ENCODE measurements at places on chromosomes 6 and 20.

- peak; percentile 12 for DNase-seq
Observed at GRCh38 chr6:166784691-166785090, 157.6 kb upstream of the RPS6KA2 start.

DNA sequence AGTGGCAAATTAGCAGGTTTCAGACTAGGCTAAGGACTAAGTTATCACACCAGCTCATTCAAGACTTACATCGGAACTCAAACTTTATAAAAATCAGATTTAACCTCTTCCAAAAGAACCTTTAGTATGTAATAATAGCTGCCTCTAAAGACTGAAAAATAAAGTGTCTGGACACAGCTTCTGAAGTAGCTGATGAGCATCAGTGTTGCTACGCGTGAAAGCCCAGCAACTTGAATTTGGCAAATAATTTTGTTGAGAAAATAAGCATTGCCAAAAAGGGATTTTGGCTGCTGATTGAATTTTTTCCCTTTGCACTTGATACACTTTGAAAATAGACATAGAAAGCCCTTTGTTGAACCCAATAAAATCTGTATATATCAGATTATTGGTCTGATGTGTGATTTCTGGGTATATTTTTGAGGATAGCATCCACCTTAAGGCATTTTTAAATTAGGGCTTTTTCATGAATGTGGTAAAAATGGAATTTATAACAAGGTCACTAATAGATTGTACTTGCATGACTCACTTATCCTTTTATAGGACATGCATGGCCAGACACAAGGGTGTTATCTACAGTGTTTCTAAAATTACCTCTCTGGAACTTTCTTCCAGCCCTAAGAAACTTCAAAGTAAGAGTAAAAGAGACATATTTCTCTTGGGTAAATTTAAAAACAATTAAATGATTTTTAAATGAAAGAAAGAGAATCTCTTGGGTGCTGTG is 350.4 kb downstream of the TENT5A start:
- DNase-seq = no peak

DNA sequence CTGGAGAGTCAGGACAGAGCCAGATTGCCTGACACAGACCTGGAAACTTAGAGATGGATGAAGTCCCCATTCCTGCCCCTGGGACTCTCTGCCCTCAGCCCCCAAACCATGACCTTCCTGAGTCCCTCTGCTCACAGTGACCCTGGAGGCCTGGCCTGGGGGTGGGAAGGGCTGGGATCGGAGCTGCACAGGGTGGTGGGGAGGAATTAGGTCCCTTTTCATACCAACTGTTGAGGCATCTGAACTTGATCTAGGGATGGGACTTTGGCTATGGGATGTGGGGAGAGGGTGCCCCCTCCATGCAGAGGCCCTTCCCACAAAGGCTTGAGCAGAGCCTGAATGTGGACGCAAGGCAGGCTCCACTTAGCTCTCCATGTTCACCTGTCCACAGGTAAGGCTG is 144.1 kb downstream of the MRPL14 start:
- no peak for DNase-seq

GRCh38 chr20:16349523-16350260 is 223.6 kb downstream of the KIF16B start:
- no peak for DNase-seq

DNA sequence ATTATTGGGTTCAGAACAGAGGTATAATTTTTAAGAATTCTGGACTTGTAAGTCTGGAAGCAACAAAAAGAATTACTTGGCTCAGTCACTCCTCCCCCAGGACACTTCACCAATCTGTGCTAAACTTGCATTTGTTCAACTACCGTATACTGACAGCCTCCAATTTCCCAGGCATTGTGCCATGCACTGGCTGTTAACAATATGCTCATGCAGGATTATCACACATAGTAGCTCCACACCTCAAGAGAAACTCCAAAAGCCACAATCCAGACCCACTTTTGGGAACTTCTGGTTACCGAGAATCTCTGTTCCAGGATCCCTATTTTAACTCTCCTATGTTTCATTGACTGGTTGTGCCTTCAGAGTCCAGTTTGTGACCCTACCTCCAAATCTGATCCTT is 7.7 kb downstream of the ADGRF1 start:
- no peak for DNase-seq

- no peak for DNase-seq
Observed at GRCh38 chr6:139533573-139534471, 159.4 kb upstream of the CITED2 start.

- no peak for DNase-seq
Observed at GRCh38 chr20:57627339-57627738, 7.1 kb upstream of the ZBP1 start.

- DNase-seq = no peak
Observed at GRCh38 chr6:152360034-152360433, 277.1 kb downstream of the SYNE1 start.

GRCh38 chr6:15577550-15578171 is 85.2 kb downstream of the DTNBP1 start:
- DNase-seq = no peak

- no peak for DNase-seq
Observed at GRCh38 chr6:8483650-8484049, 48.3 kb upstream of the SLC35B3 start.

DNA sequence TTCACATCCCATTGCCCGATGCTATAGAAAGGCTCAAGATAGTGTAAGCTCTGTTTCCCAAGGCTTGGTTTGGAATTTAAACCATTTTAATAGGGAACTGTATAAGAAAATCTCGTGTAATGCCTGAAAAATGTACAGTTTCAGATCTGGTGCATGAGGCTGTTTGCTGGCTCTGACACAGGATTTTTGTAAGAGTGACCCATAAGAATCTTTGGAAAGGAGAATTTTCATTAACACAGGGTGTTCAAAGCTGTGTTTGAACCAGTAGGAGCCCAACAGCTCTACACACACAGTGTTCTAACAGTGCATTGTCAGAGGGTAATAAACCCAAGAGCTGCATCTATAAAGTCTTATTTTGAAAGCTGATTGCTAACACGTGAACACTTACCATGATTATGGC is 293.5 kb downstream of the PRL start:
- DNase-seq = no peak

GRCh38 chr6:154232013-154232910 is 124.3 kb downstream of the IPCEF1 start:
- DNase-seq = no peak

DNA sequence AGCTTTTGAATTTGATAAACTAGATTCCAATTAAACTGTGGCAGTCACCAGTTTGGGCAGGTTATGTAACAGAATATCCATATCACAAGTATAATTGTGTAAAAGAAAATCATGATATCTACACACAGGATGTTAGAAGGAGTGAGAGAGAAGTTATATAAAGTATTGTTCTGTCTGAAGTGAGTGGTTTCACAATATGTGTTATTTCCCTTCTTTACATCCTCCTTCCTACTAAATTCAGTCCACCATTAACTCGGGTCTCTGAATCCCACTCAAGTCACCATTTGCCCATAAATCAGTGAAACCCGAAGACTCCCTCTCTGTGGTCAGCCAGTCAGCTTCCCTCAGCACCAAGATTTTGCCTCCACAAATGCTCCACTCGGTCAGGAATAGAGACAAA is 796 bp downstream of the HLA-DQB1 start:
- no peak for DNase-seq

DNA sequence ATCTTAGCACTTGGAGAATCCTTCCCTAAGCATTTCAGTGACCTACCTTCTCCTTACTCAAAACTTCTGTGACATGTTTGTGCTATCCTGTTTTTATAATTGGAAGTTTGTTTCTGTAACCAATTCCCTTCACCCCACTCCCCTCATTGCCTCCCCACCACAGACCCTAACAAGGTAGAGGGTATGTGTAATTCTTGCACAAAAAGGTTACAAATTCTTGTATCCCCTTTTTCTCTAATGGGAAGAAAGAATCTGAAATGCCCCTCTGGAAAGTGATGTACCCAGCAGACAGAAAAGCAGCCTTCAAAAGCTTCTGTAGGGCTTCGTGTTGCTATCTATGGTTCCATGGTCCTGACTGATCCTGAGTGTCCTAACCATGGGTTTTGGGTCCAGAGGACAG is 111.7 kb upstream of the TMEM170B start:
- DNase-seq = no peak

DNA sequence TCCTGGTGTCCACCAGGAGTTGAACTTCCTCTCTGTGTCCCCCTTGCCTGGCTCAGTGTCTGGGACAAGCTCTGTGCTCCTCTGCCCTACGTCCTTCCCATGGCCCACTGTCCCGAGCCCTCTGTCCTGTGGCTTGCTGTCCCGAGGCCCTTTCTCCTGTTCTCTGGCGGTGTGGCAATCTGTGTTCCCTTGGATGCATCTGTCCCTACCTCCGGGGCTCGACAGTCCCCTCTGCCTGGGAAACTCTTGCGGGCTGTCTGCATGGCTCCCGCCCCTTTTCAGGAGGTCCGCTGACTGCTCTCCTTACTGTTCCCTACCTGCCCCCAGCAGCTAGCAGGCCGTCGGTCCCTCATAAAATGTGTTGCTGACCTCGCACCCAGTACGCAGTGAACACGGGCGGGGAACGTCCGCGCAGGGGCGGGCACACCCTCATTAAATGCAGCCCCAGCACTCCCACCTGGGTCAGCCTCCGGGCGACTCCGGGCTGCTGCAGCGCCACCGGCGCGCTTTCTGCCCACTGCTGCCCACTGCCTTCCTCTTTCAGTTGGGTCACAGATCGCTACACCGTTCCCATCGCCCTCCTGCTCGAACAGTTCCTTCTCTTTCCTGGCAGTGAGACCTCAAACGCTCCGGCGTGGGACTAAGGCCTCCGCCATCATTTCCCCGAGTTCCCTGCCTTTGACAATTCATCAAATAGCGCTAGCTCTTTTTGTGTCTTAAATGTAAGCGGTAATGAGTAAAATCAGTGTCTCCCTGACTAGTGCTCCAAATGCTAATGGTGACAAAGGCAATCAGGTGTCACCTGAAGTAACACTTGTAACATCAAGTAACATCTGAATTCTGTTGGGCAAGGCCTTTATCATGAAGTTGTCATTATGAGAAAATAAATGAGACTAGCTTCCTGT is 60.5 kb downstream of the RSPH3 start:
- DNase-seq = no peak

DNA sequence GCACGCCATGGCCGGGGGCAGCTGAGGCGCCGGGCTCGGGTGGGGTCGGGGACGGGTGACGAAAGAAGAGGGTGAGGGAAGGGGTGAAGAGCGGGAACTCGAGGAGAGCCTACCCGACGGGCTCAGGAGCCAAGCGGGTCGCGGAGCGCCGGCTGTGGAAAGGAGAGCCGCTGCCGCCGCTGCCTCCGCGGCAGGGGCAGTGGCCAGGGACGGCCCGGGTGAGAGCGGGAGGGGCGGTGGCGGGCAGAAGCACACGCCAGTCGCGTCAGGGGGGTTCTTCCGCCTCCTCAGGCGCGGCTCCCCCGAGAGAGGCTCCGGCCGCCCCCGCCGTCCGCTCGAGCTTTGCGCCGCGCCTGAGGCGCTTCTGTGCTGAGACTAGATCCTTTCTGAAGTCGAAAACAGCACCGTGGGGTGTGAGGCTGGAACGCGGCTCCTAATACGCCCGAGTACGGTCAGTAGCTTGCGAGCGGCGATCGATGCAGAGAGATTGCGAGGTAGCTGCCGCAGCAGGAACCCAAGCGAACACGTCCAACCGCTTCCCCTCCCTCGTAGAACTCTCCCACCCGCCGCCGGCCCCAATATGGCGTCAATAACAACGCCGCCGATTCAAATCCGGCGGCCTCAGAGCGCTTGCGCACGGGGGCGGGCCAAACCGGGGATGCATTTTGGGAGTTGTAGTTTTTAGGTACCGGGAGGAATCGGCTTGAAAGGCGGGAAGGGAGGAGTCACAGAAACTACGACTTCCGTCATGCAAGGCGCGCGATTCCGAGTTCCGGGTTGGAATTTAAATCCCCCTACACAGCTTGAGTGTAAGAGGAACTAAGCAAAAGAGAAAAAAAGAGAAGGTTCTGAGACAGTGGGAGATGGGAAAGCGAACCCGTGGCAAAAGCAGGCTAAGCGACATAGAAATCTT is at the start of gene AKIRIN2:
Gene AKIRIN2 (minus strand): TSS at position 558 of the 913 bp plus-strand sequence. CDS start 549 bp downstream, at position 9.
- peak; percentile 96 for DNase-seq

DNA sequence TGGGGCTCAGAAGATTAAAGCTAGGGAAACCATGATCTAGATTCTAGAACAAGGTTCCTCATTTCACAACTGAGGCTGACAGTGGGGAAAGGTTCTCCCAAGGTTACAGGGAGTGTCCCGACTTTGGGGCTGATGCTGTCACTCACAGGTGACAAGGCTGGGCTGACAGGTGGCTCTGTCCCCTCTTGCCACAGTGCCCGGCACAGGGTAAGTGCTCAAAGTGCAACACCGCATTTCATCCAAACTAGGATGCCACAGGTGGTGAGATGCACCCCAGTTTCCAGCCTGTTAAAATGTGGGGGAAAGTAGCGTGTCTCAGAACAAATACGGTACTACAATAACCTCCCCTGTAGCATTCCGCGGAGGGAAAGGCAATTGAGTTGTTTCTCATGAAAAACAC is 7.8 kb downstream of the ZBP1 start:
- DNase-seq = peak; percentile 18

DNA sequence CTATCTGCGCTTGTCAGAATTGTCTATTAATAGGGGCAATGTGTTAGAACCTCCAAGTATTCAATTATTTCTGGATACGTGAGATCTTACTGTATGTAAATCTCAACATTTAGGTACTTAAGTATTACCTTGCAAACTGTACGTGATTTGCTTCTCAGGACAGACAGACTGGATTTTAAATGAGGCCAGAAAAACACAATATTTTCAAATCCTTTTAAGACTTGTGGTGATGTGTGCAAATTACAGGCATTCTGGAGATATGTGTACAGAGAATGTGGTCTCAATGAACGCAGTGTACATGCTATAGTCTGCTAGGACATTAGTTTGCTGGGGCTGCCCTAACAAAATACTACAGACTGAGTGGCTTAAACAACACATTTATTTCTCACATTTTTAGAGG is 16.9 kb downstream of the CCR6 start:
- DNase-seq = no peak

DNA sequence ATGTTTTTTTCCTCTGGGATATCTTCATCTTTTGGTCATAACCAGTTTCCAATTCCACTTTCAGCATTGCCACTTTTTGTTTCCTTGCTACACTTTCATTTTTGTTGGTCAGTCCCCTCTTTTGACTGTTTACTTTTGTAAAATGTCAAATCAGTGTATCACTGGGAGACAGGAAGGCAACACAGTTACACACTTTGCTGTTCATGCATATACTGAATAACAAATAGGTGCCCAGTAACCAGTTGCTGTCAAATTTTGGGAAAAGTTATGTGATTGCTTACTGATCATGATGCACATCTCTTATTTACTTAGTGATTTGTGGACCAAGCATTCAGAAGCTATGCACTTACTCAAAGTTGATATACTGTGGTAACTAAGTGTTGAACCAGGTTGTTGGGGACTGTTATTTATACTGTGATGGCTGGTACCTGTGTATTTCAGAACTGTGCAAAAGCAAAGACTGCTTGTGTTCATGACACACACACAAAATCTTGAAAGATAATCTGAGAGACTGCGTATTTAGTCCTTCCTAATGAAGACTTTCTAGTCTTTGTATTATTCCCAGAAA is 41.0 kb downstream of the ZNF292 start:
- DNase-seq = no peak

DNA sequence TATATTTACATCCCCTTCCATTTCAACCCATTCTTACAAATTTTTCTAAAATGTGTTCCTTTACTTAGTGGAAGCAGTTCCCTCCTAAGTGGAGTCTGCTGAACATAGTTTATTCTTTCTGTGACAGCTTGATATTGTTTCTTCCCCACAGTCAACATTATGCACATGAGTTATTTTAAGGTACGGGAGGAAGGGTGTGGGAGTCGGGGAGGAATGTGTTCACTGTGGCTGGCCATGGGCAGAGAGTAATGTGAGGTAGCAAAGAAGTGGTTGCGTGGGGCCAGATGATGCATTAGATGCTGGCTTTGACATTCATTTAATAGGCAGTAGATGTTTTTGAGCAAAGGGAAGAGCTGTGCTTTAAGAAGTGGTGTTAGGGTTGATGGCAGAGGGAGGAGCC is 98.5 kb downstream of the ARMC2 start:
- DNase-seq = no peak
